T-helper 17 cell (primary cell): ENCODE measurements at places on chromosomes 5 and 9. TPM values are rescaled to one million over a fixed set of nuclear protein-coding genes. Genes with fewer than 3 reads are reported as not detected.

DNA sequence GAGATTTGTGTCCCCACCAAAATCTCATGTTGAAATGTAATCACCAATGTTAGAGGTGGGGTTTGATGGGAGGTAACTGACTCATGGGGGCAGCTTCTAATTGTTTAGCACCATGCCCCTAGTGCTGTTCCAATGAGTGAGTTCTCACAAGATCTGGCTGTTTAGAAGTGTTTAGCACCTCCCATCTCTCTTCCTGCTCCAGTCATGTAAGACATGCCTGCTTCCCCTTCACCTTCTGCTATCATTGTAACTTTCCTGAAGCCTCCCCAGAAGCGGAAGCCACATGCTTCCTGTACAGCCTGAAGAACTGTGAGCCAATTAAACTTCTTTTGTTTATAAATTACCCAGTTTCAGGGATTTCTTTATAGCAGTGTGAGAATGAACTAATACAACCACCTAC lies 170.5 kb downstream of the NDUFS4 start:
- no peaks in the 10 kb centered on the region for H3K4me1 ChIP-seq
- no peak overlapping the region for H3K27ac ChIP-seq
- no peaks in the 10 kb centered on the region for H3K36me3 ChIP-seq
- H3K27me3 ChIP-seq = no peaks in the 10 kb centered on the region
- H3K4me3 ChIP-seq = no peak overlapping the region
- no peak for DNase-seq

DNA sequence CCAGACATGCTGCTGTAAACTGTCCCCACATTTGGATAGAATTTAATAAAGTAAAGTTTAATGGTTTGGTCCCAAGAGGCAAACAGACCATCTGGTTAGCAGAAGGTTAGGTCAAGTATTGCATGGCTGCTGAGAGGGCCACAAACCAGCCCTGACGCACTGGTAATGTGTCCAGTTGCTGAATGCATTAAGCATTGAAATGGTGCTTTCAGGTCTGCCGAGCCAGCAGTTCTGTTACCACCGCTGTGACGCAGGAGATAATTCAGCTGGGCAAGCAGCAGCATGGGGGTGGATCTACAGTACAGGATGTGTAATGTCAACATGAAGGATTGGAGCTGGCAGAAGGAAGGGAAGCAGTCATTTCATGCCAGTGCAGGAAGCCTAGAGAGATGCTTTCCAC lies 16.0 kb downstream of the ZNF462 start:
- H3K4me3 ChIP-seq = no peak overlapping the region
- DNase-seq = no peak
- no peak overlapping the region for H3K27ac ChIP-seq
- H3K36me3 ChIP-seq = no peaks in the 10 kb centered on the region

DNA sequence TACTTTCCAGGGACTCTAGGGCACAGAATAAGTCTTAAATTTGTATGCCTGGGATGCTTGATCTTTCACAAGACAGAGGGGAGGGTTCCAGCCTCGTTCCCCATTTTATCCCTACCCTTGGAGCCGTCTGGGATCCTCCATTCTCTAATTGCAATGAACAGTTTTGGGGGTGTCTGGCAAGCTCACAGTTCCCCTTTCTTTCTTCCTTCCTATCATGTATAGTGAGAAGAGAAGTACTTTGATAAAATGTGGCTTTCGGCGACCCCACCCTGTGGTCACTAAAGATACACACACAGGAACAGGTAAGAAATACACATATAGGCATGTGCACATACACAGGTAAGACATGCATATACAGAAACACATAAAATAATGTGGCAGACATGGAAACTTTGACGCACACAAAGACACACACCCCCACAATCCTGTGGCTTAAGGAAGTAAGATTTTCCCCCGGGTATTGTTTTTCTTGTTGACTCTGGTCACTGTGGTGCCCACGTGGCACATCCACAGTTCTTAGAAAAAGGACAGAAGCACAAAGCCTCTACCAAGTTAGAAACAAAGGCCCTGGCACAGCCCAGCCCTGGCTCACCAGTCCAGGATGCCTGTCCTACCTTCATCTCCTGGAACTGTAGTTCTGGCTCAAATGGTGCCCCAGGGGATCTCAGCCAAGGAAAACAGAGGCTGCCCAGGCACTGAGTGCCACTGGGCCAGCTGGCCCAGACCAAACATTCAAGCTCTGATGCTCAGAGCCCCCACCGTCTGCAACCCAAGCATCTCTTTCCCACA lies 6.3 kb upstream of the SMU1 start:
- H3K4me3 ChIP-seq = peak overlapping the region; percentile 73
- H3K4me1 ChIP-seq = peaks cover 18% of the 10 kb centered on the region
- peak overlapping the region; percentile 75 for H3K27ac ChIP-seq
- H3K27me3 ChIP-seq = no peaks in the 10 kb centered on the region

DNA sequence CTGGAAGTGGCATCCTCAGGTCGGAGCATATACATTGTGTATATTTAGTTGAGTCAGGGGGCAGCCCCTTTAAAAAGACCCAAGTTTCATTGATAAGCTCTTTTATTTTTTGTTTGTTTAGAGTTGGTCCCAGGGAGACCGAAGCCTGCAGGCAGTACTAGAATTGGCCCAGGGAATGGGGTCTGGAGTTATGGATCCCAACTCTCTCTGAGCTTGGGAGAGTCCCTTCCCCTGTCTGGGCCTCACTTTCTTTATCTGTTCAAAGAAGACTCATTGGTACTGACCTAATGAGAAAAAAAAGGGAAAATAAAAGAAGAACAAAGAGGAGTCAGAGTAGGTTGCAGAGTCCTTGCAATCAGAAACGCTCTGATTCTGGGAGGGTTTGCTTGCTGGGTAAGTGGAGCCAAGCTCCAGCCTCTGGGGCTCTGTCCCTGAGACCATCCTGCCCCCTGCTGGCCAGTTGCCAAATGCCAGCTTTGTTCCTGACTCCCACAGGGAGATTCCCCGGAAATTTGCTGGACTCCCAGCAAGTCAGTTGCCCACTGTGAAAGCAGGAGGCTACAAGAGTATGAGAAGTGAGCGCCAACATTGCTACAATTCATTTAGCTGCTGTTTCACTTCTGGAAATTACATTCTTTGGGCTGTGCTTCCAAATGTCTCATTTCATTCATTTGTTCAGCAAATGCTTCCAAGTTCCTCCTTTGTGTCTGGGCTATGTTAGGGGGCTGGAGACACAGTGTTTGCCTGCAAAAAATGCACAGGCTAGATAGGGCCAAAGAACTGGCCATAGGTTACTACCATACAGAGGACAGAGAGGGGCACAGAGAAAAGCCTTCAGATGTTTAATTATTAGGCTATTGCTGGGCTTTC lies 156.2 kb downstream of the MELK start:
- H3K4me1 ChIP-seq = peaks cover 2% of the 10 kb centered on the region
- H3K4me3 ChIP-seq = no peak overlapping the region
- H3K27me3 ChIP-seq = peaks cover under 1% of the 10 kb centered on the region

DNA sequence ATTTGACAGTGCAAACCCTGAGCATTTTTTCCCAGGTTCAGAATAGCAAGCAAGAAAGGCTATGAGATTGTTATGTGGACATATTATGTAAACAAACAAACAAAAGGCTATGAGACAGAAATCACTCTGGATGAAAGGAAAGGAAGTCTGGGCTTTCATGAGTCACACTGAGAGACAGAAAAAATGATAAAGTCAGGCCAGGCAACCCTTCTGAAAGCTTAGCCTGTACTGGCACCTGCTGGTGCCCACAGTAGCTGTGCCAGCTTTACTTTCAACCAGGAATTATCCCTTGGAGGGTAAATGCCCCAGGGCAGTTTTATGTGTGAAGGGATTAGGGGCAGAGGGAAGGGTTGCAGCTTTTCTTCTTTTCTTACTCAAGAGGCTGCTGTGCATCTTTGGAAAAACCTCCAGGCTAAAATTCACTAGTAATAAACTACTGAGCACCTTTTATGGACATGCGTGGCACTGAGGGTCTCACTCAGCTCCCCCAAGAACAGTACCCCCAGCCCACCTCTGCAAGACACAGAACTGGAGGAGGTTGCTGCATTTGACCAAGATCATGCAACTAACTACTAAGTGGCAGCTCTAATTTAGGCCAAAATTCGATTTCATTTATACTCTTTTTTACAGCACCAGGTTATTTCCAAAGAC lies 41.7 kb downstream of the ACTL7B start:
- peaks cover 2% of the 10 kb centered on the region for H3K4me1 ChIP-seq
- DNase-seq = no peak
- no peaks in the 10 kb centered on the region for H3K36me3 ChIP-seq
- no peak overlapping the region for H3K4me3 ChIP-seq

GRCh38 chr9:101476576-101477208 lies 41.1 kb upstream of the ALDOB start:
- no peaks in the 10 kb centered on the region for H3K36me3 ChIP-seq
- H3K27ac ChIP-seq = peak overlapping the region; percentile 56
- H3K4me1 ChIP-seq = no peaks in the 10 kb centered on the region
- peaks cover 72% of the 10 kb centered on the region for H3K27me3 ChIP-seq
- H3K4me3 ChIP-seq = no peak overlapping the region

GRCh38 chr9:136535070-136535469 lies 10.8 kb downstream of the NOTCH1 start:
- H3K4me1 ChIP-seq = peaks cover 47% of the 10 kb centered on the region
- H3K36me3 ChIP-seq = no peaks in the 10 kb centered on the region
- H3K27ac ChIP-seq = no peak overlapping the region
- DNase-seq = no peak
- no peak overlapping the region for H3K4me3 ChIP-seq

DNA sequence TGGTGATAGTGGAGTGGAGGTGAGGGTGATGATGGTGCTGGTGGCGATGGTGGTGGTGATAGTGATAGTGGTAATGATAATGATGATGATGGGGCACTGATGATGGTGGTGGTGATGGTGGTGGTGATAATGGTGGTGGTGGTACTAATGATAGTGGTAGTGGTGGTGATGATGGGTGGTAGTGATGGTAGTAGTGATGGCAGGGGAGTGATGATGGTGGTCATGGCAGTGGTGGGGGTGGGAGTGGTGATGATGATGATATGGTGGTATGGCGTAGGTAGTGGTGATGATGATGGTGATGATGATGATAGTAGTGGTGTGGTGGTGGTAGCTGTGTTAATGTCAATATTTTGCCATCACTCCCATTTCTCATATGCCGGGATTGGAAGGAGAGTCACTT lies 44.5 kb upstream of the ORM1 start:
- no peak overlapping the region for H3K4me3 ChIP-seq
- no peak for DNase-seq
- H3K36me3 ChIP-seq = no peaks in the 10 kb centered on the region

DNA sequence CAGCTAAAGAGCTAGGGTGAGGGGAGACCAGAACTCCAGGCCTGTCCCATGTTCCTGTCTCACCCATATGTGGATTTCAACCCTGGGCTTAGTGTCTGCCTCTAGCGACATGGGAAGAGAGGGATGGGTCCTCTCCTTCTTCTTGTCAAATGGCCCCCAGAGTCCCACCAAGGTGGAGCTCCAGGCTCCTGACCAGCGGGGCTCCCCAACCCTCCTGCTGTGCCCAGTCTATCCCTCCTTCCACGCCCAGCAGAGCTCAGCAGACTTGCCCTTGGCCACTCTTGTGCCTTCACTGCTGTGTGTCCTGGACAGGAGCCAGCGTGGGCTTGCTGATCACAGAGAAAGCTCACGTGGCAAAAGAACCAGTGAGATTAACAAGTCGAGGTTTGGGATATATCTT lies 123.0 kb upstream of the GABRP start:
- DNase-seq = no peak
- H3K27ac ChIP-seq = no peak overlapping the region
- H3K36me3 ChIP-seq = peaks cover 6% of the 10 kb centered on the region
- no peaks in the 10 kb centered on the region for H3K4me1 ChIP-seq
- H3K27me3 ChIP-seq = peaks cover 64% of the 10 kb centered on the region

The PKD2L2 gene
- not detected for total RNA-seq

DNA sequence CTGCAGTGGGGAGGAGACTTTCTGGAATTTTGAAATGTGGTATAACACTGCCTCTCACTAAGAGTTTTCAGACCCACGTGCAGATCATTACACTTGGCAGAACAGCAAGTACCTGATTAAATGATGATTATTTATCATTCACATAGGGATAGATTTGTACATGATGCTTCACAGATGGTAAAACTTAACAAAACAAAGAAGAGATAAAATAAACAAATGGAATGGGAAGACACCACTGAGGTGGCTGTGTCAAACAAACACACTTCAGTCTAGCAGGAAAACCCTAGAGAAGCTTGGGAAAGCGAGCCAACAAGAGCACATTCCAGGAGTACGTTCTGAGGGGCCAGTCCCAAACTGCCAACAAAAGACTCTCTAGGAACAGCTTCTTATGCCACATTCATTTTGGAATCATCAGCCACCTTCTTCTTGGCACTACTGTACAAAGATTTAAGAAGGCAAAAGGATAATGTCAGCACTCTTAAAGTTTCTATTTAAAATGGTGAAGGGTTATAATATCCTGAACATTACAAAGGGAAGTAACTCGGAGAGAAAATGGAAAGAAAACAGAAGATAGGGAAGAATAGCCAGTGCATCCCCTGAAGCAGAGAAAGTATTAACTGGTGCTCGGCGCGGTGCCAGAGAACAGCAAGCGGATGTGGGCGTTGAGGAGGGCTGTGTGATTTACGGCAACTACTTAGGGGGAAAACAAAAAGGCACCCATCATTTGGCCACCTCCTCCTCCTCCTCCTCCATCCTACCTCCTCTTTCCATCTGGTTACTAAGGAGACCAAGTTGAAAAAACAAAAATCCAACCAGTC lies 1.6 kb downstream of the MED27 start:
- peak overlapping the region; percentile 98 for H3K4me3 ChIP-seq
- H3K27ac ChIP-seq = peak overlapping the region; percentile 96
- peaks cover 5% of the 10 kb centered on the region for H3K36me3 ChIP-seq
- H3K4me1 ChIP-seq = peaks cover 35% of the 10 kb centered on the region
- H3K27me3 ChIP-seq = no peaks in the 10 kb centered on the region

DNA sequence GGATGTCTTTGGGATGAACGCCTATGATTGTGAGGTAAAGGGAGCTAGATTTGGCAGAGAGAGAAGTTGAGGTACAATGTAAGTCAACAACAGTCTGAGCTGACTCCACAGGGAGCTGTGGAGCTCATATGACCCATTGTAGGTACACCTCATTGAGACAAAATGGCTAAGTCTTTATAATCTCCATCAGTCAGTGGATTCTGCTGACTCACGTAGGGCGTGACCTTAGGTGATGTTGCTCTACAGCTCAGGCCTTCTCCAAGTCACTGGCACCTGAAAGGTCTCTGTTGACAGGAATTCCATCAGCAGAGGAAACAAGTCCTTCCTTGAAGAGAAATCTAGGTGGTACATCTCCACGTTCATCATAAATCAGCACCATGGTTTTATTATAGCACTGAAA lies 118.2 kb upstream of the PRR16 start:
- no peak overlapping the region for H3K27ac ChIP-seq
- H3K36me3 ChIP-seq = no peaks in the 10 kb centered on the region
- H3K27me3 ChIP-seq = no peaks in the 10 kb centered on the region
- no peak for DNase-seq
- no peak overlapping the region for H3K4me3 ChIP-seq

DNA sequence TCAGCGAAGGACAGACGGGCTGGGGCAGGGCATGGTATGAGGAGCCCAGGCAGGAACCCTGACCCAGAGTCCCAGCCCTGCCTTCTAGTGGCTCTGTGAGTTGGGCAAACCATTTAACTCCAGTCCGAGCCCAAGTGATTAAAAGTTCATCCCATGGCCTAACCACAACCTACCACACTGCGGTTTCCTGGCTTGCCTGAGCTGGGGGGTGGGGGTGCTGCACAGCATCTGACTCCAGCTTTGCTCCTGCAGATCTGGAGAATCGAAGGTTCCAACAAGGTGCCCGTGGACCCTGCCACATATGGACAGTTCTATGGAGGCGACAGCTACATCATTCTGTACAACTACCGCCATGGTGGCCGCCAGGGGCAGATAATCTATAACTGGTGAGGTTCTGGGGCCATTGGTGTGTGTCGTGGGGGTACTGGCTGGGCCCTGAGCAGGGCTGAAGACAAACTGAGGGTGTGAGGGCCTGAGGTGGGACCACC lies 49.0 kb downstream of the STOM start:
- H3K27ac ChIP-seq = no peak overlapping the region
- peaks cover 15% of the 10 kb centered on the region for H3K4me1 ChIP-seq
- H3K36me3 ChIP-seq = no peaks in the 10 kb centered on the region
- H3K27me3 ChIP-seq = no peaks in the 10 kb centered on the region
- H3K4me3 ChIP-seq = peak overlapping the region; percentile 19
- no peak for DNase-seq

The PHF19 gene
- 69.9 TPM for total RNA-seq
